Urinary bladder (tissue), 4 donors: ENCODE measurements at places on chromosomes 7 and 10. TPM values are rescaled to one million over a fixed set of nuclear protein-coding genes. Genes with fewer than 3 reads are reported as not detected.

DNA sequence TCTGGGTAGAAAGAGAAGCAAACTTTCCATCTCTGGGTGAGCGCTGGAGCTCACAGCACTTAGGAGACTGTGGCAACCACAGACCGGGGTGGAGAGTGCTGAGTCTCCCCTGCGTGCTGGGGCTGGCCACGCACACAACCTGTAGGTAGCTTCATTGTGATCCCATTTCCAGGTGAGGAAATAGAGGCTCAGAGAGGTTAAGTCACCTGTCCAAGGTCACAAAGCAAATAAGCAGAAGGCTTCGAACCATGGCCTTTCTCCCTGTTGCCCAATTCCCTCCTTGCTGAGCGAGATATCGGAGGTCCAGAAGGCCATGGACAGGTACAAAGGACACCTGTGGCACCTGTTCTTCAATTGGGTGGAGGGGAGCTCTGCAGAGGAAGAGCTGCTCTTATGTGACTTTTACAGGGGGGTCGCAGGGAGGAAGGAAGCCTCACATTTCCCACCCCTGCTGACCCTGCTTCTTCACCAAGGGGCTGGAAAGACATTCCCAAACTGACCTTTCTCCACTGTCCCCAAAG lies 39.4 kb downstream of the ZCCHC24 start:
- no peak for DNase-seq

DNA sequence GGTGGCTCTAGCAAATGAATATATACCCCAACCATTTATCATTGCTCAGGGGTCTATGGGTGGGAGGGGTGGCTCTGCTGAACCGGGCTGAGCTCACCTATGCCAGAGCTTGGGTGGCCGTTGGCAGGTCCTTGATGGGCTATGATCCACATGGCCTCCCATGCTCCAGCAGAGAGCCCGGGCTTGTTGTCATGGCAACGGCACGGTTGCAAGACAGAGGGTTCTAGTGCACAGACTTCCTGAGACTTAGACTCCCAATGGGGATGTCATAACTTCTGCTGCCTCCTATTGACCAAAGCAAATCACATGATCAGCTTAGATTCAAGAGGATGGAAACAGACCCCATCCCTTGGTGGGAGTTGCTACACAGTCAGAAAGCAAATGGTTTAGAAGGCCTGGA lies 36.4 kb upstream of the CARD11 start:
- DNase-seq: no peak

DNA sequence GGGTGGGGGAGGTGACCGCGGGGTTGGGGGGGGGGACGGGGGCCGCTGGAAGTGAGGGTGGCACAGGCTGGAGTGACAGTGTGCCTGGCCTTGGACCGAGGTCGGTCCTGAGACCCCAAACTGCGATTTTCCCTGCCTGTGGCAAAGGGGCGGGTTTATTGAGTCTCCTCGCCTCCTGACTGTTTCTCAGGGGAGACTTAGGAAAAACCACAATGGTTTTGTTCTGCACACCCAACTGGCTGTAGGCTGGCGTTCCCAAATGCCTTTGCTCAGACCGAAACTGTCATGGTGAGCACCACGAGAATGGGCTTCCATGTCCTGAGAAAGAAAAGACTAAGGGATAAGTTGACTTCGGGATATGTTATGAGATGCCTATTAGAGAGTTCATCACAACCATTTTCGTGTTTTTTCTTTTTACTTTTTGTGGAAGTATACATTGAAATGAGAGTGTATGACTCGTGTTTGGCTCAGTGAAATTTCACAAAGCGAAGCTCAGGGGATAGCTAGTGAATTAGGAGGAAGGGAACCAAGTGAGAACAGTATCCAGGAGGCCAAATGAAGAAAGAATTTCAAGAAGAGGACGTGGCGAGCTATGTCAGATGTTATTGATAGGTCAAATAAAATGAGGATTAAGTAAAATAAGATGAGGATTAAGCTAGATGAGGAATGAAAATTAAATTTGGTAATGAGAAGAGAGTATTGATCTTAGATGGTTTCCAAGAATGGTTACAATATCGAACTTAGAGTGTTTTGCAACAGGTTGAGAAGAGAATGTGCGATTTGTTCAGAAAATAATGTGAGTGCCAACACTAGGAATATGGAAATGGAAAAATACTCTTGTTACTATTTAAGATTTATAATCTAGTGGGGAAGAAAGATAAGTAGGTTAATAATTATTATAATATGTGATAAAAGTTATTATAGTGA lies 918 bp downstream of the NET1 start:
- no peak for DNase-seq

PKD2L1 gene
- not detected for total RNA-seq

DNA sequence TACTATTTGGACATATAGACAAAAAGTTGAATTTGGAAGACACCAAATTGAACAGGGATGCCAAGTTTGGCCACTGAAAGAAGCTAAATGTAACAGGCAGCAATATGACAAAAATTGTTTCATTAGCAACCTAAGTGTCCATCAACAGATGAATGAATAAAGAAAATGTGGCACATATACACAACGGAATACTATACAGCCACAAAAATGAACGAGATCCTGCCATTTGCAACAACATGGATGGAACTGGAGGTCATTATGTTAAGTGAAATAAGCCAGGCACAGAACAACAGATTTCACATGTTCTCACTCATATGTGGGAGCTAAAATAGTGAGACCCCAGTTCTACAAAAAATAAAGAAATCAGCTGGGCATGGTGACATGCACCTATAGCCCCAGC lies 43.8 kb downstream of the NEBL start:
- DNase-seq: no peak

WIPF3 gene
- 0.95 TPM for total RNA-seq

GRCh38 chr7:15557686-15558085 lies 4.1 kb downstream of the AGMO start:
- DNase-seq: no peak

SPDYE8 gene
- not detected for total RNA-seq

GRCh38 chr10:95841661-95842498 lies 65.9 kb upstream of the CC2D2B start:
- DNase-seq: peak; percentile 33

FBXL13 gene
- 8.1 TPM for total RNA-seq

DNA sequence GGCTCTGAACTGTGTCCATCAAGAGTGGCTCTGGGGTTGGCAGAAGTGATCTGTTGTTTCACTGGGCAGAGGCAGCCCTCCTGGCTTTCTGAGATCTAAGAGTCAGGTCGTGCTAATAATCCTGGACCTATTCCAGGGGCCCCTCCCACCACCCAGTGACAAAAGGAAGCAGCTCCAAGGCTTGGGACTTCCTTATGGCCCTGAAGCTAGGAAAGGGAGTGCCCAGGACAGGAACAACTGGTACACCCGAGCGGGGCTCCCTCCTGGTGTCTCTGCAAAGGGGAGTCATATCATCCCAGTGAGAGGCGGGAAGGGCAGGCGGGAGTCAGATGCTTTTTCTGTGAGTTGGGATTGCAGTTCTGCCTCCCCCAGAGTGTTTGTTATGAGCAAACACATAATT lies 32.3 kb downstream of the RPS24 start:
- no peak for DNase-seq

EPO gene
- not detected for total RNA-seq

GRCh38 chr7:98701372-98701771 lies 84.3 kb downstream of the NPTX2 start:
- no peak for DNase-seq

- no peak for DNase-seq
Observed at GRCh38 chr7:44565795-44566559, 7.7 kb downstream of the DDX56 start.

DNA sequence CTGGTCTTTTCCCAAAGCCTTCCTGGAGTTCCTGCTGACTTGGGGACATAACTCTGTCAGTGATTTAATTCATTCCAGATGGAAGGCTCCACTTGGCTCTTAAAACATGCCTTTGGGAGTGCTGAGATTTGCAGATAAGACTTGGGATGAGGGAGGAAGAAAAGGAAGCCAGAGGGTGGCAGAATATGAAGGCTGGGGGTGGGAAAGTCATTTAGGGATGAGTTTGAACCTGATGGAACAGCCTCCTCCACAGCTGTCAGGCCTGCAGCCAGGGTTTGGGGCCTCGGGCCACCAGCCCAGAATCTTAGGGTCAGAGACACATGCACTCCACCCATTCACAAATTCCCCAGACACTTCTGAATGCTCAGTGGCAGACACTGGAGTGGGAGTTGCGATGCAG lies 28.4 kb upstream of the EIF5AL1 start:
- DNase-seq: peak; percentile 64

AASS gene
- total RNA-seq: 60.7 TPM

GRCh38 chr7:95899919-95900513 lies 127.7 kb downstream of the DYNC1I1 start:
- DNase-seq: no peak
